GM23248 (cell line): ENCODE measurements at places on chromosomes 1 and 21. TPM values are rescaled to one million over a fixed set of nuclear protein-coding genes. Genes with fewer than 3 reads are reported as not detected.
A peak's percentile ranks its signal among the peaks of the same experiment; 100 is the strongest.

KLHDC8A gene
- not detected in 2 replicates for total RNA-seq

GRCh38 chr1:40588586-40588985 lies 57.1 kb downstream of the ZNF684 start:
- no peak for DNase-seq

DNA sequence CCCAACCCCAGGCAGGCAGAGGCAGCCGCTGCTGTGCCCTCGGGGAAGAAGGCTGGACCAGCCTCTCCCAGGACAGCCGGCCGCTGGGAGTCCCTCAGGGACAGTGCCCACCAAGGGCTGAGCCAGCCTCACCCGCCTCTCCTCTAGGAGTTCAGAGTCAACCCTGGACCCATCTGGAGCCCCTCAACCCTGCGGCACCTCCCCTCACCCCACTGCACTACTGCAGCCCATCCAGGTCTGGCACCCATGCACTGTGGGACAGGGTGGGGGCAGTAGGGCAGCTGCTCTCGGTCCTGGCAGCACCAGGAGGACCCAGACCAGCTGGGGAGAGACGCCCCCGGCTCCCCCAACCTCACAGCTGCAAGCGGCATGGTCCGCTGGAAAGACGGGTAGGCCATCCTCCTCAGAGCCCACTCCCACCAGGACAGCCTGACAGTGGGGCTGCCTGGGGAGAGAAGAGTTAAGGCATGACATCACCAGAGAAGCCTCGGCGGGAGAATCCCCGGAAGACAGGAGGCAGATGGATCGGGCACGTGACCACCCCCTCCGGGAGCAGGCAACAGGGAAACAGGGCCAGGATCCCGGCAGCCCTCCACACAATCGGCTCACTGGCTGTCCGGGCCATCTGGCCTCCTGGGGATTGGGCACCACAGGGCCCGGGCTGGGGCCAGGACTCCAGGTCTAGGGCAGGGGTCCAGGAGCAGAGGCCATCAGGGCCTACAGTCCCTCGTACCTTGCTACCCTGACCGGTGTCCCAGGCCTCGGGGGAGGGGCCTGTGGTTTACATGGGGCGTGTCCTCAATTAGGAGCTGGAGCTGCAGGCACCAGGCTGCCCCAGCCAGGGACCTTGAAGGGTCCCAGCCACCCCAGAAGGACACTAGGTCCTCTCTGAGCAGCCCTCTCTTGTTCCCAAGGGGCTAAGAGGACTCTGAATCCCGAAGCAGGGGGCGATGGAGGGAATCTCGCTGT lies 3.1 kb downstream of the ACAP3 start:
- DNase-seq = peak; percentile 89

DNA sequence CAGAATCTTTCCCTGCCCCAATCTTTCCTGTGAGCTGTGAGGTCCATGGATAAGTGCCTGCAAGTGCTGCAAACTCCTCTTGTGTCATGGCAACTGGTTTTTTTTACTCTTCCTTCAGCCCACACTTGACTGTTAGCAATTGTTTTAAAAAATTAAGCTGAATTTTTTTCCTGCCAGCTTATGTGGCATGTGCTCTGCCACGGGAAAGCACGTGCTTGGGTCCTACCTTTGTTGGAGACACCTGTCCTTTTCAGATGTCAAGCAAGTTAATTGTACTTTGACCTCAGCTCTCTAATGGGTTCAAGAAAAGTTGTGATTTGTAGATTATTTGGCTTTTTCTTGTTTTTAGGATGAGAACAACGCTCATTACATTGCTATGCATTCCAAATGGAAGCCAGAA lies 398.5 kb downstream of the NUF2 start:
- no peak for DNase-seq

DNA sequence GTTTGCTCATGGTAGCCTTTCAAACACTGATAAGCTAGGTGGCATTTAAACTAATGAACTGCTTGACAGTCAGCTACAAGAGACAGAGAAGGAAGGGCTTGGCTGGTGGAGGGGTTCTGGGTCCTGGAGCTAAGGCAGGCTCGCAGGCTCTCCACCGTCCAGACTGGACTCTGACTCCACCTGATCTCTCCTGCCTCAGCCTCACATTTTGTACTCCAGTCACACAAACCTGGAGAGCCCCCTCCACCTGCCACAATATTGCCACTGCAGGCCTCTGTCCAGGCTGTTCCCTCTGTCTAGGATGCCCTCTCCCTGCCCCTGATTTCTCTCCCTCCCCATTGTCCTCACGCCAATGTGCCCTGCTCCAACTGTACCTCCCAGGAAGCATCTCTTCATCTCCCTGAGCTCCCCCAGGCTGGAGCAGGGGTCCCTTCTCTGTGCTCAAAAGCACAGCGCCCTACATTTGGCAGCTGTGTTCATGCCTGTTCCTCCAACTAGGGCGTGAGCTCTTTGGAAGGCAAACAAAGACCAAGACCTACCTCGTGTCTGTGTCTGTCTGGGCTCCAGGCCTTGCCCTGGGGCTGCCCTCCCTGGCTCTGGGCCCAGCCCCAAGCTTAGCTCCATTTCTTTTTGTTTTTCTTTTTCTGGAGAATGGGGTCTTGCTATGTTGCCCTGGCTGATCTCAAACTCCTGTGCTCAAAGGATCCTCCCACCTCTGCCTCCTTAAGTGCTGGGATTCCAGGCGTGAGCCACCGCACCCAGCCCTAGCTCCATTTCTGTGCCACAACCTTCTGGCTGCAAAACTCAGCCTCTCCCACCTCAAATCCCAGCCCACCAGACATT lies 2.9 kb downstream of the TIE1 start:
- DNase-seq = no peak

- no peak for DNase-seq
Observed at GRCh38 chr1:234609691-234610042, 311 bp downstream of the IRF2BP2 start.

DNA sequence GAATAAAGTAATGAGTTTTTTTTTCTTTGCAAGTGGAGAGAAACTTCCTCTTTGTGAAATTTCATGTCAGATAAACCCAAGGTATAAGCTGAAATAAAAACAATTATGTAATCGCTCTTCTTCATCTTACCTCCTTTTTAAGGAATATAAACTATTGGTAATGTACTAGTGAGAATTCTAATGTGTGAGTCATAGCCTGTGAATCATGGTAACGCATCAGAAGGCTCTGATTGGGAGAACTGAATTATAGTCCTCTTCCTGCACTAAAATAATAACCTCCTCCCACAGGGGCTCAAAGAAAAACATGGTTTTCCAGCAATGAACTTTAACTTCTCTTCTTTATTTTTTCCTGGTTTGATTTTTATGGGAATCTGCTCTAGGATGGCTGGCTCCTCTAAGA lies 57.1 kb upstream of the COX20 start:
- peak; percentile 87 for DNase-seq

S100A8 gene
- not detected in 2 replicates for total RNA-seq
